NCI-H1048 (cell line): ENCODE measurements at places on chromosomes 7 and 10.

DNA sequence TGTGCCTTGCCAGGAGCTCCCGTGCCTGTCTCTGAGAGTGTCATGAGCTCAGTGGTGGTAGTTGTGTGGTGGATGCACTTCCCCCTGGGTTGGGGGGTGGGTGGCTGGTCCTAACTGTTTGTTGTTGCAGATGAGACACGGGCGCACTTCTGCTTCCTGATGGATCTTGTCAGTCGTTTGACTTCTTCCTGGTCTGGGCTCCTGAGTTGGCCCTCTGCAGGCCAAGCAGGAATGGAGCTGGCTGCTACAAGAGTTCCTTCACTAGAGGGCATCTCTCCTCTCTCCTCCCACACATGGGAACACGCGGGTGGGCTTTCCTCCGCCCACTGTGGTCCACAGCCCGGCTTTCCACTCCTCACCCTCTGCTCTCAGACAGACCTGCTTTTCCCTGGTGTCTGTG, 82.0 kb downstream of the BMS1 start:
- DNase-seq = no peak

DNA sequence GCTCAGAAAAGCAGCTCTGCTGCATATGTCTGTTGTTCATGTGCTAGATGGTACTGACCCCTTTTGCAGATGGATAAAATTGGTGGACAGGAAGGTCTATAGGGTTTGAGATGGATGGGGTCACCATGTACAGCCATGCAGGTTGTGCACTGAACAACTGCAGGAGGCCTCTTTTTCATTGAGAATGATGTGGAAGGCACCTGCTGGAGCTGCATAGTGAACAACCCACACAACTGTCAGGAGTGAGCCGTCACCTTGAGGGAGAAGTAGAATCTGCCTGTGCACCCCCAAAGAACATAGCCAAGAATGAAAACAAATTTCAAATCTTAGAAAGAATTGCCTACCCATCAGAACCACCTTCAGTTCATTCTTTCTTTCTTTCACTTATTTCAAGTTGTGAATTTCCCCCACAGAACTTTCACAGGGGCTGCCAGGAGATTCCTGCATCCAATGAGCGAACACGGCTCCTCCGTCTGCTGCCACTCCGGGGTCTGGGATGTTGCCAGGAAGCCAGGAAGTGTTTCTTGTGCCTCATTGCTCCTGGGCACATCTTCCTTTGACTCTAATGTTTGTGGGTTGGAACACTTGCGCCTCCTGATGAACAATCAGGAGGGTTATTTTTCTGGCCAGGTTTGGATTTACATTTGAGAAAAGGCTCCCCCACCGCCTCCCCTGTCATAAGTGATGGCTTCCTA, 53.7 kb upstream of the DOCK1 start:
- no peak for DNase-seq

DNA sequence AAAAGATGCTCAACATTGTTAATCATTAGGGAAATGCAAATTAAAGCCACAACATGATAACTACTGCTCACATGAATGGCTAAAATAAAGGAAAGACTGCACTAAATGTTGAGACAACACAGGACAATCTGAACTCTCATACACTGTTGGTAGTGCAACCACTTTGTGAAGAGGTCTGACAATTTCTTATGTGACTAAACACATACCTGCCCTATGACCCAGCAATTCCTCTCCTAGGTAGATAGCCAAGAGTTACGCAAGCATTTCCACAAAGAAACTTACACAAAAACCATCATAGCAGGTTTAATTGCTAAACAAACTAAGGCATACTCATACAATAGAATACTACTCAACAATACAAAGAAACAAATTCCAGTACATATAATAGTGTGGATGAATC, 41.8 kb upstream of the HERPUD2 start:
- DNase-seq = no peak

GRCh38 chr7:53397911-53398310, 362.5 kb downstream of the POM121L12 start:
- no peak for DNase-seq

DNA sequence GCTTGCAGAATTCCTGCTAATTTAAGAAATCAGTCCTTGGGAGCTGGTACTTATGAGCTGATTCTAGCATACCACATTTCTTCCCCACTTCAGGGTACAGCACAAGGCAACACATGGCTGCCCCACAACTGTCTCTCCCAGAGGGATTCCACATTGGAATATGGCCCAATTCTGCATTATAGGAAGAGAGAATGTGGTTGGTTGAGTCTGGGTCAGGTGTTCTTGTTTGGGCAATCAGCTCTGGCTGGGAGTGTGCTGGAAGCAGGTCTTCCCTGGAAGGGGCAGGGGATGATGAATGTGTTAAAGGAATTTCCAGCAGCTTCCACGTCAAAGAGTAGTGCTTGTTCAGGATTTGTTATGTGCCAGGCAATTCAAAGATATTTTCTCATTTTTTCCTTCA, 95.7 kb downstream of the BUB3 start:
- DNase-seq = no peak

- no peak for DNase-seq
Observed at GRCh38 chr7:150686030-150686631, 625 bp downstream of the GIMAP2 start.

DNA sequence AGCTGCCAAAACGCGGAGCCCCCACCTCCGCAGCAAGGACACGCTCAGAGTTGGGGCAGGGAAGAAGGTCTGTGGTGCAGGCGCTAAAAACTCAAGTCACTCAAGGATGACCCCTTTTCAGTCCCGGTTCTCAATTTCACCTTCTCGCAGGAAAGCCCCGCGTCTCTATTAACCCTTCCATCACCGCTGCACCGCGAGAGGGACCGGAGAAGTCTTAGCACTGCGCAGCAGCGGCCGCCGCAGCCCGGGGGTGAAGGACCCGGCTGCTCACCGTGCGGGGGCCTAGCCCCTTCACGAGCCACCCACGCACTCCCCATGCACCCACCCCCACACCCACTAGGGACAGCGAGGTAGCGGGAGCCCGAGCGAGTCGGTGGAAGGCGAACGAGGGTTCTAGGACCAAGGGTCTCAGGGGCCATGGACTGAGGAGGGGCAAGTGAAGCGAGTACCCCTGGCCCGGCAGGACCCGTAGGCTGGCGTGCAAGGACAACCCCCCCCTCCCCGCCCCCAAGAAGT, 162.9 kb downstream of the SH3PXD2A start:
- DNase-seq = no peak

- DNase-seq = no peak
Observed at GRCh38 chr10:91953600-91954160, 30.1 kb downstream of the BTAF1 start.

- DNase-seq = no peak
Observed at GRCh38 chr7:148939128-148939755, 55.2 kb upstream of the EZH2 start.

DNA sequence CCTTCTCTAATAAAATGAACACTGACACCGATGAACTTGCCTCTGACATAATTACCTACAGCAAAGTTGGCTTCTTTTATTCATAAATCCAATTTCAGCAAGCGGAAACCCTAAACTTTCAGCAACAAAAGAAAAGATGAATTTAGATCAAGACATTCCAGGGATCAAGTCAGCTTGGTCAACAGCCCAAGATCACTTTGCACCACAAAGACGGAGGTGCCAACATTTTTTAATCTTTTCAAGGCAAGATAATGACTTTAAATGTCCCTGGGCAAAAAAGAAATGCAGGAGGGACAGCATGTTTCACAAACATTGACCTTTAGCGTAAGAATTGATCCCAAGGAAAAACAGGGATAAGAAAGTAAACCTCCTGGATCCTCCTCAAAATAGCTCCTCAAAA, 636.9 kb downstream of the PARD3 start:
- no peak for DNase-seq

DNA sequence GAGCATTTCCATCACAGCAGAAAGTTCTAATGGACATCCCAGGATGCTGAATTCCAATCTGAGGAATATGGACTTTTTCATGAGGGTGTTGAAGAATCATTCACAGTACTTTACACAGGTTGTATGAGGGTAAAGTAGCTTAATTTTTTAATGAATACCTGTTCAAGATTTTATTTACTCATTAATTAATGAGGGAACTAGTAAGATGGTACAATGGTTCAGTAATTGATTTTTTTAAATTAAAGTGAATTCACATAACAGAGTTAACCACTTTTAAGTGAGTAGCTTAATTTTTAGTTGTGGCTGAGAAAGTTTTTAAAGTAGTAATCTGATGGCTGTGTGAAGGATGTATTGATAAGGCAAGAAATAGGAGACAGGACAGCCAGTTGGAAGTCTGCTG, 266.5 kb downstream of the GFRA1 start:
- no peak for DNase-seq

DNA sequence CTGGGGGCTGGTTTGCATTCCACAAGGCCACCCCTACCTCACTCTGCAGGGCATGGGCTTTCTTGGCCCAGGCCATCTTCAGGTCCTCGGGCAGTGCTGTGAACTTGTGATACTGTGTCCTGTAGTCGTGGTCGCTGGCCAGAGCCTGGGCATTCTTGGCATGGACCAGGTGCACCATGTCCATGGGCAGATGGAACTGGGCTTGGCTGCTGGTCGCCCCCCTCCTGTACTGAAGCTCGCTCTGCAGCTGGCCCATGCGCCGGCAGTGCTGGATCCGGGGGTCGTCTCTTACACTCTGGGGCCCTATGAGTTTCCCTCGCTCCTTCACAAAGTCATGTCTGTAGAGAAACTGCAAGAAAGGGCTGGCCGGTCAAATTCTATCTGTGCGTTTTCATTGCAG, 51.7 kb downstream of the HABP2 start:
- no peak for DNase-seq

- no peak for DNase-seq
Observed at GRCh38 chr10:117632406-117632805, 89.9 kb downstream of the EMX2 start.

- DNase-seq = no peak
Observed at GRCh38 chr10:44015702-44016500, 367.2 kb upstream of the ZNF32 start.

- DNase-seq = no peak
Observed at GRCh38 chr10:114547056-114547455, 111.0 kb downstream of the ABLIM1 start.

- peak; percentile 39 for DNase-seq
Observed at GRCh38 chr10:32367793-32368453, 21.0 kb upstream of the EPC1 start.

DNA sequence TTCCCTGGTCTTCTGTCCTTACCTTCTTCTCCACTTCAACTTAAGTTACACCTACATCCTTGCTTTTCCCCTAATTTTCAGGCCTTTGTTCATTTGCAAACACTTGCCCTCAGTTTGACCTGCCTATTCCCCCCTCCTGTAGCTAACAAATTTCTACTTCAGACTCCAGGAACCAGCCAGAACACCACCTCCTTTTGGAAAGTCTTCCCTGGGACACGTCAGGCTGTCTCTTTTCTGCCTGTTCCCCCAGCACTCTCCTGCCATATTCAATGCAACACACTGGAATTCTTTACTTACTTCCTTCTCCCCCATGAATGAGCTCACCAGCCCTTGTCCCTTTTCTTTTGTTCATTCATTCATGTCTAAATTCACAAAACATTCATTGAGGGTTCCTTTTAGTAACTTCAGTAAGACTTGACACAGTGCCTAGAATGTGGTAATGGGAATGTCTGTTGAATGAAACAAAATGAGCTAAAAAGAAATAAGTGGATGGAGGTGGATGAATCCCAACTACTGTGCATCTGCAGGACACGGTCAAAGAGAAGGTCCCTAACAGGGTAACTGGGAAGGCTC, 478.0 kb downstream of the KCNMA1 start:
- no peak for DNase-seq

DNA sequence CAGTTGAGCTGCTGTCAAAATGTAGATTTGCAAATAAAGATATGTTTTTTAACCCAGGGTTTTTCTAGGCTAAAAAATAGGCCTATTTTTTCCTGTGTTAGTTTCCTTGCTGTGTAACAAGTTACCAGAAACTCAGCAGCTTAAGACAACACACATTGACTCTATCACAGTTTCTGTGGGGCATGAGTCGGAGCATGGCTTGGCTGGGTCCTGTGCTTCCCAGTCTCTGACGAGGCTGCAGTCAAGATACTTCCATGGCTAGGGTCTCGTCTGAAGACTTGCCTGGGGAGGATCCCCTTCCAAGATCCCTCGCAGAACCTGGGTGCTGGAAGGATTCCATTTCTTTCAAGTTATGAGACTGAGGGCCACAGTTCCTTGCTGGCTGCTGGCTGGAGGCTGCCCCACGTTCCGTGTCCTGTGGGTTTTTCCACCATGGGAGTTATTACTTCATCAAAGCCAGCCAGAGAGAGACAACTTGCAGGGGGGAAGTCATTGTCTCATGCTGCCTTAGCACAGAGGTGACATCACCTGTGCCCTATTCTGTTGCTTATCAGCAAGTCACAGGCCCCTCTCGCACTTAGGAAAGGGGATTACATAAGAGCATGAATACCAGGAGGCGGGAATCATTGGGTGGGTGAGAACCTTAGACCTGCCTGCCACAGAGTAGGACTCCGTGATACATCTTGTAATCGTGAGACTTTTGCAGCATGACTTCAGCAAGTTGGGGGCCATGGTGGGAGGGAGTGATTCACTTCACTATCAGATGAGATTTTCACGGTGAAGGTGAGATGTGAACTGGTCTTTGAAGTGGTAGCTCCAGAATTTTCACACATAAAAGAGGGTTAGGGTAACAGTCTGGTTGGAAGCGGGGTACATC, 77.9 kb downstream of the CCNY start:
- DNase-seq = no peak

- DNase-seq = no peak
Observed at GRCh38 chr10:133174689-133175263, 14.8 kb downstream of the KNDC1 start.

DNA sequence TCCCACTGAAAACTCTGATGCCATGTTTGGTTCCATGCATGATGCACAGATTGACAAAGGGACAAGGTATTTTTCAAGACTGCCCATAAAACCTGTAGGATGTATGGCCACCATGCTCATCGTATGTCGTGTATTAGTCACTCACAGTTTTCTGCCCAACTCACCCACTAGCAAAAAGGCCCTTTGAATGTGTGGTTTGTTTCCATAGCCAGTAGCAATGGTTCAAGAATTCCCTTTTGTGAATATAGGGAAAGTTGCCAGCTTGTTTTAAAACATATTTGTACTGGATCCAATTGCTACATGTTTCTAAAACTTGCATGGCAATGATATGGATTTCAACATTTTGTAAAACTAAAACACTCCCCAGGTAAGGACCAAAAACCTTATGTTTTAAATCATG, 280.9 kb upstream of the YAE1 start:
- no peak for DNase-seq

DNA sequence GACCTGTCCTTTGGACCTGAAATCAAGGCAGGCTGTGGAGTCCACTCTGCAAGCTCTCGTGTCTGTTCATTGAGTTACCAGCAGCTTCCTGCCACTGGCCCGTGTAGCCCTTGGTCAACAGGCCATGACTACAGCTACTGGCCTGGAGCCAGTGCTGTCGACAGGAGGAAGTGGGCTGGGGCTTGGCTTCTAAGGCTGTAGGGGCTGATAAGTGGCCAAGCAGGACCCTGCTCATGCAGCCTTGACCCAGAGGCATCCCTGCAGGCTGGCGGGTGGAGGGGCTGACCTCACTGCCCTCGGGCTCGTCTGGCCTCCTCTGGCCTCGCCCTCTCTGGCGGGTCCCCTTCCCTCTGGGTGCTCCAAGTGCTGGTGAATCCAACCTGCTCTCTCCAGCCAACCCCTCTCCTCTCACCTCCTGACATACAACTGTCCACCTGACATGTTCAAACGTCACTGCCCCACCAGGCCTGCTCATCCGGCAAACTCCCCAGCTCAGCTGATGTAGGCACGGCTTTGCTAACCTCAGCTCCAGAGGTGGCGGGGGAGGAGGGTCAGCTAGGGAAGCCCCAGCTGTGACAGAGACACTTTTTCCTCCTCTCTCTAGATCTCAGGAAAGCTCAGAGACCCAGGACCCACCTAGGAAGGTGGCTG, 188.6 kb upstream of the LYZL2 start:
- no peak for DNase-seq
